ENCODE measurements at places on chromosomes 7 and 10.

DNA sequence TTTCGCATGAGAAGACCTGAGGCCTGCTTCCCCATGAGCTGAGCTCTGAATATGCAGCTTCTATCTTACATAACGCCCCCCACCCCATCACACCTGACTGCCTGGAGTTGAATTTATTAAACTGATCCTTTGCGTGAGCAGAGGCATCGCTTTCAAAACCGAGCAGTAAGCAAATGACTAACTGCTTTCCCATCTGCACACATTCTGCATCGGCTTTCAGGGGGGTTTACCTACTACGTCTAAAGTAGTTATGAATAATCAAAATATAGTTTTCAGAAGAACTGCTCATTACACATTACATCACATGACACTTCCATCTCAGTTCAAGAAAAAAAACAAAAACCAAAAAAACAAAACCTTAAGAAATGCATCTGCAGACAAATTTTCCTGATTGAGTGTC, 54.7 kb upstream of the EGR2 start:
- DNase-seq: no peak

GRCh38 chr10:95480102-95480900, 80.9 kb downstream of the SORBS1 start:
- no peak for DNase-seq

DNA sequence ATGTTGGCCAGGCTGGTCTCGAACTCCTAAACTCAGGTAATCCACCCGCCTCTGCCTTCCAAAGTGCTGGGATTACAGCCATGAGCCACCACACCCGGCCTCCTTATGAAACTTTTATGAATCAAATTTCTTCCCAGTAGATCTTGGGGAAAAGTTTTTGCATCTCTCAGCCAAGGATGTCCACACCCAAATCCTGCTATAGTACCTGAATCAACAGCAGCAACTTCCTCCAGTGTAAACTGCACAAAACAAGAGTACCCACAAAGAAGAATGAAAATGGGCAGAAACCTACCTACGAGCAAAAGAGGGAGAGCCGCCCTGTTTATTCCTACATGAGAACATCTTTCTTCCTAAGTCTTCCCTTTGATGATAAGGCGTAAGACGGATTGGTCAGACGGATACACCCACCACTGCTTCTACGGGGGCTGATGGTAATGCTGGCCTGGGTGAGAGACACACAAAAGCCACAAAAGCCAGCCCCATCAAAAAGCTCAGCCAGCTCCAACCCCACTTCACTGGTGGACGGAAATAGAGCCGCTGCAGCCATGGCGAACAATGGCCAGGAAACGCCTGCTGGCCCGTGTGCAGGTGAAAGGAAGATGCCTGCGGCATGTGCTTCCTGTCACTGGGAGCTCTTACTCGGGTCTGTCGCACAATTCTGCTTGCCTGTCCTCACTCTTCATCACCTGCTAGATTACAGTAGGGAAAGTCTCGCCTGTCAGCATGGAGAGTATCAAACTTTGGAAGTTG, 10.4 kb downstream of the JCAD start:
- no peak for DNase-seq

DNA sequence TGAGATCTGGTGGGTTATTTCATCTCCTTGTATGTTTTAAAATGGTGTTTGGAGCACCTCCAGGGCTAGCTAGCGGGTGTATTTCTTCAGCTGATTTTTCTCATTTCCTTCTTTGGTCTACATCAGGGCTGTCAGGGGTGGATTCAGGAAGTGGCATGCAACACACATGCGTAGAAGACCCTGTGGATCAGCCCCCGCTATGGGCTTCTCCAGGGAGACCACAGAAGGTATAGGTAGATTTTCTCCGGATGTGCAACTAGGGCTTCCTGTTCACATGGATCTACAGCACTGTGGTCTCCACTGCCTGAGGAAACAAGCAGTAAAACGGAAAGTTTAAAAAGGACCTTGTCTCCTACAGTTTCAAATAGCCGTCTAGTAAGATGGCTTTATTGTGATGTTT, 10.4 kb downstream of the NUB1 start:
- peak; percentile 86 for DNase-seq

- no peak for DNase-seq
Observed at GRCh38 chr10:69956741-69957230, 95.9 kb upstream of the MACROH2A2 start.

- DNase-seq: no peak
Observed at GRCh38 chr10:32905466-32905865, 52.6 kb downstream of the ITGB1 start.

GRCh38 chr10:70426823-70427222, 14.7 kb downstream of the NODAL start:
- no peak for DNase-seq

DNA sequence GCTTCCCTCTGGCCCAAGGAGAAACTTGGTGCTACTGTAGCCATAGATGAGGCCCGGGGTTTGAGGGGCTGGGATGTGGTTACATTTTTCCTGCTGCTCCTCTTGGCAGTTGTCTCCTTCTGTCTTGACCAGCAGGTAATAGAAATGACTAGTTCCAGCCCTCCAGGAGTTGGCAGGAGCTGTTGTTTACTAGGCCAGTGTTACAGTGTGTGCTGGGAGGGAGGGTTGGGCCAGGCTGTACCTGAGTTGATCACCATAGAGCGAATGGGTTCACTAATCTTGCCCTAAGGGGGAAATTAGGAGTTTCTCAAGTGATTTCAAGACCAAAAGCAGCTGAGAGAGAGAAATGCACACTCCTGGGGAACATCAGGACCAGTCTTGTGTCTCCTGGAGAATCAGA, 34.9 kb downstream of the PAX2 start:
- DNase-seq: no peak

- DNase-seq: no peak
Observed at GRCh38 chr7:120680985-120681384, 177.0 kb downstream of the TSPAN12 start.

DNA sequence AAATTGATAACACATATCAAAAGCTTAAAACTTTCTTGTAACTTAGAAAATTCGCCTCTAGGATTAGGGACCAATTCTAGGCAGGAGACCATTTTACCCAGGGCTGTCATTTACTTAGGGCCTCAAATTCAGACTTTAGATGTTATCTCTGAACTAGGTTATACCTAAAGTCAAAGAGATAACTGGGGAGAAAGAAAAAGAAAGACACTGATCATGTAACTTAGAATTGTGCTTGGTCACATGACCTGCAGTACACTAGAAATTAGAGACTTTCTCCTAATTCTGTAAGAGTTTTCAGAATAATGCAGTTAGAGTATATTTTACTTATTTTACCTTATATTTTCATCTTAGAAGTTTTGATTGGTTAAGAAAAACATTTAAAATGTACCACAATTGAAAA, 16.7 kb downstream of the ASB4 start:
- DNase-seq: no peak

- no peak for DNase-seq
Observed at GRCh38 chr10:79431891-79432831, 13.3 kb downstream of the ZCCHC24 start.

- no peak for DNase-seq
Observed at GRCh38 chr7:158953912-158954311, 97.6 kb downstream of the DYNC2I1 start.

DNA sequence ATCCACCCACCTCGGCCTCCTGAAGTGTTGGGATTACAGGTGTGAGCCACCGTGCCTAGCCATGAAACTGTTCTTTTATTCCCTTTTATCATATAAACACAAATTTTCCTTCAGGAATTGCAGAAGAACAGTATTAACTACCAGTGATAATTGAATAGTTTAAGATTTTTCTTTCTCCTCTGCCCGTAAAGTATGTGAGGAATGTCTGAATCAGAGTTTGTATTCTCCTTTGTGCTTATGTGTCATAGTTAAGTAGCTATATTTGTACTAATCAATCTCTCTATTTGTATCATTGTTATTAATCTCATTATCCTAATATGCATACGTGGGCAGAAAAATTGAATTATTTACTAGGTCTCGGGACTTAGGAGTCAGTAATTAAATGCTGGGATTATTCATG, 83.6 kb downstream of the ZNF277 start:
- DNase-seq: no peak

DNA sequence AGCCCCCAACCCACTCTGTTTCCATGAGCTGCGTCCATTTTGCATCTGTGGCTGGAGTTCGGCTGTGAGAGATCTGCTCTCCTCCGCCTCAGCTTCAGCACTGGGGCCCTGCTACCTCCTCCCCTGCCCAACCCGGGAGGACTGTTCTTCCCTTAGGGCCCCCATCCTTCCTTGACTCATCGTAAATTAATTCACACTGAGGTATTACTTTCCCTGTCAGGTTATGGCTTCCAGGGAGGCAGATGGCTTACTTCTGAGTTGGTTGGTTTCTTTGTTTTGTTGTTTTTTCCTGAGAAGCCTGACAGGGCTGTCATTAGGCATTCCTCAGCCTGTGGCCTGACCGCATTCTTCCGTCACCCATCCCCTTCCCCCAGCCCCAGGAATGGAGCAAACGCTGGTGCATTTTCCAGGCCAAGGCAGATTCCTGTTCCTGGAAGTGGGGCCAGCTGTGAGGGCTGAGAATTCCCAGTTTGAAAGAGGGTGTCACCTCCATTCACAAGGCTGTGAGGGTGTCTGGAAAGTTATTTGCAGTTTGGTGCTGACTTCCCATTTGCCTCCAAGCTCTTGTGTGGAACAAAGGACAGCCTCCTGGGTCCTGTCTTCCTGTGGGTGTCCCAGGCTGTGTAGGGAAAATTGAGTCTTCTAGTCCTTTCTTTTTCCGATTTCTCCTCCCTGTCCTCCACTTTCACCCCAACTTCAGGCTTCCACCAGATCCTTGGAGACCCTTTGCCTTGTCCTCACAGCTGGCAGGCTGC, 11.7 kb downstream of the CPA5 start:
- no peak for DNase-seq

- no peak for DNase-seq
Observed at GRCh38 chr7:158124671-158125079, 462.9 kb downstream of the PTPRN2 start.

DNA sequence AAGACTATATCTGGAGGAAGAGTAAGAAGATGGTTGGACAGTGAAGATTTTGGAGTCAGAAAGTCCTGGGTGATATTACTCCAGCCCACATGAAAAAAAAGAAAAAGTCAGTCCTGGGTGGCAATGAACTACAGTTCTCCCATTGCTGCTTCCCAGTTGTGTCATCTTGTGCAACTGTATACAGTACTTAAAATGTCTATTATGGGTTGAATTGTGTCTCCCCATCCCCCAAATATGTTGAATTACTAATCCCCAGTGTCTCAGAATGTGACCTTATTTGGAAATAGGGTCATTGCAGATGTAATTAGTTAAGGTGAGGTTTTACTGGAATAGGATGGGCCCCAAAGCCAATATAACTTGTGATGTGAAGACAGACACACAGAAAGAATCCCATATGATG, 15.6 kb downstream of the SEC23IP start:
- no peak for DNase-seq

DNA sequence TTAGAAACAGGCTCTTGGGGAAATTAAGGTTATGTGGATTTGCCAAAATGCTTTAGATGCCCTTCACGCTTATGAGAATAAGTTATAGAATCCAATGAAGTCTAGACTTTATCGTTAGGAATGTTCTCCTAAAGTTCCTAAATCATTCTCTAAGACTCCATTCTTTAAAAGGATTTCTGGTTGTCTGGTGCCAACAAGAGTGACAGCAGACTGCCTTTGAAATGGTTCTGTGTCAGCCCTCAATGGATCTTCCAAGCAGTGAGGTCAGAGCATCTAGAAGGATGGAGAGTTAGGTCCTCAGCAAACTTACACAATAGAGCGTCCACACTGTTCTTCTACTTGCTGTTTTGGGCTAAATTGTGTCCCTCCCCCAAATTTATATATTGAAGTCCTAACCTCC, 473.3 kb downstream of the GATA3 start:
- DNase-seq: no peak

DNA sequence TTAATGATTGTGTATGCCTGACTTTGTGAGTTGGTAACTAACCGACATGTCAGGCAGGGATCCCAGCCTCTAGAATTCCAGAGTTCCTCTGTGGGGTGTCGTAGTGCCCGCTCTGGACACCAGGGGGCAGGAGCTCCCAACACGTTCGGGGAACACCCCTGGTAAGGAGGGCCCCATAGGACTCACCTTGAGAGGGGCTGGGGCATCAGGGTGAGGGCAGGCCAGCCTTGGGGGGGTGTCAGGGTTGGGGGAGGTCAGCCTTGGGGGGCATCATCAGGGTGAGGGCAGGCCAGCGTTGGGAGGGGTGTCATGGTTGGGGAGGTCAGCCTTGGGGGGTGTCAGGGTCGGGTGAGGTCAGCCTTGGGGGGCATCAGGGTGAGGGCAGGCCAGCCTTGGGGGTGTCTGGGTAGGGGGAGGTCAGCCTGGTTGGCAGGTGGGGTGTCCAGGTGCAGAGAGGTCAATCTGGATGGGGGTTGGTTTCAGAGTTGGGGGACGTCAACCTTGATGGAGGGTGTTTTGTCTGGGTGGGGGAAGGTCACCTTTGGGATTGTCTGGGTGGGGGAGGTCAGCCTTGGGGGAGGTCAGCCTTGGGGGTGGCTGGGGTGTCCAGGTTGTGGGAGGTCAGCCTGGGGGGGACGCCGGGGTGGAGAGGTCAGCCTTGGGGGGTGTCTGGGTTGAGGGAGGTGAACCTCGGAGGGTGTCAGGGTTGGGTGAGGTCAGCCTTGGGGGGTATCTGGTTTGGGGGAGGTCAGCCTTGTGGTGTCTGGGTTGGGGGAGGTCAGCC, 45.6 kb upstream of the SUN1 start:
- DNase-seq: peak; percentile 57

- DNase-seq: no peak
Observed at GRCh38 chr10:60189861-60190475, 199.7 kb downstream of the ANK3 start.

GRCh38 chr7:135597926-135598305, 40.2 kb downstream of the NUP205 start:
- no peak for DNase-seq
